ENCODE measurements at places on chromosomes 1 and 21. TPM values are rescaled to one million over a fixed set of nuclear protein-coding genes. Genes with fewer than 3 reads are reported as not detected.

SPTA1 gene
- 0.48 TPM for total RNA-seq

MROH9 gene
- total RNA-seq, result not detected

MIS18A gene
- 19.7 TPM for total RNA-seq

GRCh38 chr1:20732071-20732587 lies 374 bp downstream of the SH2D5 start:
- DNase-seq, result peak; percentile 46
- H3K4me1 ChIP-seq, result peaks cover 14% of the 10 kb centered on the region
- H3K27ac ChIP-seq, result peak overlapping the region; percentile 56
- H3K36me3 ChIP-seq, result no peaks in the 10 kb centered on the region

GRCh38 chr1:43307458-43308158 lies 6.8 kb downstream of the TIE1 start:
- peaks cover 37% of the 10 kb centered on the region for H3K36me3 ChIP-seq
- H3K27me3 ChIP-seq, result no peaks in the 10 kb centered on the region
- H3K4me1 ChIP-seq, result peaks cover 20% of the 10 kb centered on the region
- no peak for DNase-seq
- no peak overlapping the region for H3K4me3 ChIP-seq

GRCh38 chr1:230422221-230422981 lies 3.7 kb downstream of the PGBD5 start:
- H3K4me3 ChIP-seq, result no peak overlapping the region
- H3K27ac ChIP-seq, result no peak overlapping the region
- H3K4me1 ChIP-seq, result no peaks in the 10 kb centered on the region
- H3K27me3 ChIP-seq, result peaks cover 31% of the 10 kb centered on the region
- DNase-seq, result no peak

GRCh38 chr1:67723620-67724019 lies 38.6 kb downstream of the GADD45A start:
- no peaks in the 10 kb centered on the region for H3K36me3 ChIP-seq
- H3K27ac ChIP-seq, result peak overlapping the region; percentile 95
- peak; percentile 97 for DNase-seq
- H3K4me3 ChIP-seq, result peak overlapping the region; percentile 17
- peaks cover 68% of the 10 kb centered on the region for H3K4me1 ChIP-seq

DNA sequence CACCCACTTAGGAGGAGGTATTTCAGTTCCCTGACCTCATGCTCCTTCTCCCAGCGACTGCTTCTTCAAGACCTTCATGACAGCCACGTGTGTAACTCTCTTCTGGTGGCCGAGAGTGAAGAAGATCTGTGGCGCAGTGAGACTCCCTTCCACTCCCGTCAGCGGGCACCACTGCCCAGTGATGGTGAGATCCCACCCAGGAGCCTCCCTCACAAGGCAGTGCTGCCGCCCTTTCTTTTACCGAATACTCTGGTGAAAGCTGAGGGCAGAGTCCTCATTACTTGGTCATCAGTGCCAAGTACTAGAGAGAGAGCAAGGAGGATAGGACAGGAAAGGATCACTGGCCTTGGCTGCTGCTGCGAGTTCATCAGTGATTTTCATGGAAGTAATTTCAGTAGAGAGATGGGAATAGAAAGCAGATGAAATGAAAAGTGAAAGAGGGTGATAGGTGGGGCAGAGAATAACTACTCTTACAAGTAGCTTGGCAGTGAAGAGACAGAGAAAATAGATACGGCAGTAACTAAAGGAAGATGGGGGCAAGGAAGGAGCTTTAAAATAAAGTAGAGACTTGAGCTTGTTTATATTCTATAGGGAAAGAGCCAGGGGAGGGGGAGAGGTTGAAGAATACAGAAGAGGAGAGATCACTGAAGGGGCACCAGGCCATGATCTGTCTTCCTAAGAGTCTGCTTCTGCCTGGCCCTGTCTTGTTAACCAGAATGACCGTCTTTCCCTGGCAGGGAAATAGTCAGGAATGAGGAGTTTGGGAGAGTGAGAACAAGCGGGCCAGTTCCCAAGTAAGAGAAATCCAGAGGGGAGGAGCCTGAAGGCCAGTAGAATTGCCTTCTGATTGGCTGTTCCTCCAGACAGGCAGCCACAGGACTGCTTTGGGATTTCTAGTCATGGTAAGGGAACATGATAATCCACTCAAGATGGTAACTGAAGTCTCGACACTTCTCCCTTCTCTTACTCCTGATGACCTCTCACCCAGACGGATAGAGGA lies 18.3 kb downstream of the HYI start:
- DNase-seq, result no peak
- H3K36me3 ChIP-seq, result no peaks in the 10 kb centered on the region
- H3K27me3 ChIP-seq, result no peaks in the 10 kb centered on the region
- H3K4me1 ChIP-seq, result no peaks in the 10 kb centered on the region
- H3K27ac ChIP-seq, result no peak overlapping the region
- no peak overlapping the region for H3K4me3 ChIP-seq

- no peak overlapping the region for H3K4me3 ChIP-seq
- H3K36me3 ChIP-seq, result no peaks in the 10 kb centered on the region
- no peaks in the 10 kb centered on the region for H3K27me3 ChIP-seq
- peak overlapping the region; percentile 95 for H3K27ac ChIP-seq
- peak; percentile 85 for DNase-seq
Measured at GRCh38 chr1:12177999-12178441, 11.2 kb downstream of the TNFRSF1B start.

GRCh38 chr1:63915121-63915520 lies 141.3 kb downstream of the ROR1 start:
- no peaks in the 10 kb centered on the region for H3K36me3 ChIP-seq
- DNase-seq, result peak; percentile 35
- H3K27ac ChIP-seq, result no peak overlapping the region
- peaks cover 6% of the 10 kb centered on the region for H3K27me3 ChIP-seq
- no peak overlapping the region for H3K4me3 ChIP-seq

- H3K36me3 ChIP-seq, result no peaks in the 10 kb centered on the region
- H3K27ac ChIP-seq, result no peak overlapping the region
- no peak overlapping the region for H3K4me3 ChIP-seq
- H3K4me1 ChIP-seq, result no peaks in the 10 kb centered on the region
Measured at GRCh38 chr1:178945763-178946266, 74.9 kb upstream of the ANGPTL1 start.

DNA sequence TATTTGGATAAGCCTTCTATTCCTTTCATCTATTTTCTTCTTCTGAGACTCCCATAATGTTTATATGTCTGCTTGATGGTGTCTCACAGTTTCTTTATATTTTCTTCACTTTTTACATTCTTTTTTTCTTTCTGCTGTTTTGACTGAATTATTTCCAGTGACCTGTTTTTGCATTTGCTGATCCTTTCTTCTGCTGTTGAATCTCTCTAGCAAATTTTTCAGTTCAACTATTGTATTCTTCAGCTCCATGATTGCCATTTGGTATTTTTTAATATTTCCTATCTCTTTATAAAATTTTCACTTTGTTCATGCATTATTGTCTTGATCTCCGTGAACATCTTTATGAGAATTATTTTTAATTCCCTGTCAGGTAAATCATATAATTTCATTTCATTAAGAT lies 122.3 kb upstream of the ST6GALNAC5 start:
- DNase-seq, result no peak
- no peaks in the 10 kb centered on the region for H3K27me3 ChIP-seq
- no peaks in the 10 kb centered on the region for H3K4me1 ChIP-seq
- H3K36me3 ChIP-seq, result no peaks in the 10 kb centered on the region
- no peak overlapping the region for H3K27ac ChIP-seq

Data from endothelial cell of umbilical vein (primary cell).